ENCODE measurements at places on chromosomes 12 and 14.

DNA sequence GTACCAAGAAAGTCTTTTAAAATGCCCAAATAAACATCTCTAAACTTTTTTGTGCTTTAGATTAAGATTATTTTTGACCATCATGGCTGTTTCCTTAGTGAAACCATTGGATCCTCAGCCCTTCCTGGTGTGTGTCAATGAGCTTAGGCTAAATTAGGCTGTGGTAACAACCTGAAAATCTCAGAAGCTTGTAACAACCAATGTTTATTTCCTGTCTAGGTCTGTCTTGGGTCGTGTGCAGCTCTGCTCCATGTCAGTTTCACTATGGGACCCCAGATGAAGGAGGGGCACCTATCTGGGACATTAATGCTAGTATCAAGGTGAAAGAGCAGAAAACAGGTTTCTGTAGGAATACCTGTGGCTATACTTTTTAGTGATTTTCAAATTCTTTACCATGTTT, 49.9 kb downstream of the KCNMB4 start:
- DNase-seq: no peak

- no peak for DNase-seq
These were observed 98.5 kb upstream of the RASSF8 start for GRCh38 chr12:25859976-25860375.

- peak; percentile 55 for DNase-seq
These were observed 77.7 kb downstream of the ETV6 start for GRCh38 chr12:11727133-11727664.

- DNase-seq: peak; percentile 39
These were observed 4.6 kb downstream of the BTG1 start for GRCh38 chr12:92140896-92141536.
